NCI-H2029 (cell line): ENCODE measurements at places on chromosomes 1 and 21.

DNA sequence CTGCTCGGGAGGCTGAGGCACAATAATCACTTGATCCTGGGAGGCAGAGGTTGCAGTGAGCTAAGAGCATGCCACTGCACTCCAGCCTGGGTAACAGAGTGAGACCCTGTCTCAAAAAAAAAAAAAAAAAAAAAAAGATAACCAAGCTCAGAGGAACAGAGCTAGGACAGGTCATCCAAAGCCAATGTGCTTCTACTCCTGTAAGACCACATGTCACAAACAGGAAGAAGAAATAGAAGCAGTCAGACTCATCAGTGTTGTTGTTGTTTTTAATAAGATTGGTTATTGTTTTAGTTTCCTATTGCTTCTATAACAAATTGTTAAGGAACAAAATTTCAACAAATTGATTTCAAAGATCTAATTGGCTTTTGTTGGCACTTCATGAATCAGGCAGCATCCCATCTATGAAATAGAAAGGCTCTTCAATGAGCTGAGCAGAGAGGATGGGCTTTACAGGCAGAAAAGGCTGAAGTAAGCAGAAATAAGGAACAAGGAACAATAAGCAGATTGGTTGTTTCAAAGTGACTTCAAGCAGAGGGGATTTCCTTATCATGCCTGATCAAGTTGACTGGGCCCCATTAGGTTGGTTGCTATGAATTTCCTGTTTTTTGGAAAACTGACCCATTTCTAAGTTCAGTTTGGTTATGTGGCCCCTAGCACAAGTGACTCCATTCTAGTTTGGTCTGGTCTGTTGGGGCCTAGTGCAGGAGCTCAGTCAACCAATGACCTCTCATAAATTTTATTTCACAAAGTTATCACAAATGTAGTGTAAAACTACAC lies 6.0 kb upstream of the AKNAD1 start:
- no peak for DNase-seq

- no peak for DNase-seq
These were observed 30.4 kb downstream of the PRRX1 start for GRCh38 chr1:170694172-170694926.

GRCh38 chr21:34983680-34984086 lies 65.4 kb downstream of the RUNX1 start:
- DNase-seq = no peak

GRCh38 chr1:30329263-30329753 lies 394.1 kb downstream of the MATN1 start:
- DNase-seq = no peak

- DNase-seq = no peak
These were observed 1213.7 kb downstream of the KCNT2 start for GRCh38 chr1:195394567-195394966.

DNA sequence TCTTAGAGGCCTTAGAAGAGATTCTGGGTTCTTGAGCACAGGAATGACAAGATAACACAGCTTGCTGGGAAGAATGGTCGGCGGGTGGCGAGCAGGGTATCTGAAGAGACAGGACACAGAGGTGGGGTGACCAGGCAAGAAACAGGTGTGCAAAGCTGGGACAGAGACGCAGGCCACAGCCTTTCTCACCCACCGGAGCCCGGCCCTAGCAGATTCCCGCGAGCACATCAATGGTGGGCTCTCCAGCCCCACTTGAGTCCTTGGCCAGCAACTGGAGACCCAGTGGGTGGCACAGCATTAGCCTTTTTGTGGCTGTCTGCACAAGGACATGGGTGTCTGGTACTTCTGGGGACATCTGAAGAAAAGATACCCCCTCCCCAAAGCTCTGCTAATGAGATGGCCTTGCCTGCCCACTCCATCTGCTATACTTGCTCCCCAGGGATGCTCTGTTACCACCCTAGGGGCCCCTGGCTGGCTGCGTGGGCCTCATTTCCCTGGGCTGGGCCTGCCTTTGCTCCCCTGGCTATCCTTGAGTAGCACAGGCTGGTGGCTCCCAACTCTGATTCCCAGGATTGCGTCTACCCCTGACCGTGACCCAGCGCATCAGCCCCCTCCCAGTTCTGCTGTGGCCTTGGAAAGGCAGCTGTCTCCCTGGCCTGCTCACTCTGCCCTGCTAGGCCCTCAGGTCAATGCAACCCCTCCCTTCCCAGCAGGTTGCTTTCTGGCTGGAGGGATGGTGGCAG lies 127.2 kb upstream of the ADAR start:
- DNase-seq = no peak

GRCh38 chr21:26572702-26573381 lies at the start of gene CYYR1:
TSS of gene CYYR1 (minus strand) at chr21:26573286. CDS start at chr21:26572940, 346 bp downstream.
- no peak for DNase-seq

- DNase-seq = no peak
These were observed 14.8 kb upstream of the AK5 start for GRCh38 chr1:77267035-77267434.

DNA sequence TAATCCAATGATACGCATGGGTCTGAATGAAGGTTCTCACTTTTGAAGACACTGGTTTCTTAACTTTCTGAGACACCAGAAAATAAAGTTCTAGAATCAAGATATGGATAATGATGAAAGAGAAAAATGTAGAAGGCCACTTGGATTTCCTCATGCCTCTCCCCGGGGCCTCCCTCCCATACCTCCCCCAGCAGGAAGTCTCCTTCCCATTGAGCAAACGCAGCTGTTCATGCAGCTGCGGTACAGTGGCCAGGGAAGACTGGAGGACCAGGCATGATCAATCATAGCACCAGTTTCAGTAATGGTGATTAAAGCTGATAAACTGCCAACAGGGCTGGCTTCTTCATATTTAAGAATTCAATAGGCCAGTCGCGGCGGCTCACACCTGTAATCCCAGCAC lies 10.9 kb upstream of the UBR4 start:
- DNase-seq = peak; percentile 24
